ENCODE measurements at places on chromosomes 11 and 22.

DNA sequence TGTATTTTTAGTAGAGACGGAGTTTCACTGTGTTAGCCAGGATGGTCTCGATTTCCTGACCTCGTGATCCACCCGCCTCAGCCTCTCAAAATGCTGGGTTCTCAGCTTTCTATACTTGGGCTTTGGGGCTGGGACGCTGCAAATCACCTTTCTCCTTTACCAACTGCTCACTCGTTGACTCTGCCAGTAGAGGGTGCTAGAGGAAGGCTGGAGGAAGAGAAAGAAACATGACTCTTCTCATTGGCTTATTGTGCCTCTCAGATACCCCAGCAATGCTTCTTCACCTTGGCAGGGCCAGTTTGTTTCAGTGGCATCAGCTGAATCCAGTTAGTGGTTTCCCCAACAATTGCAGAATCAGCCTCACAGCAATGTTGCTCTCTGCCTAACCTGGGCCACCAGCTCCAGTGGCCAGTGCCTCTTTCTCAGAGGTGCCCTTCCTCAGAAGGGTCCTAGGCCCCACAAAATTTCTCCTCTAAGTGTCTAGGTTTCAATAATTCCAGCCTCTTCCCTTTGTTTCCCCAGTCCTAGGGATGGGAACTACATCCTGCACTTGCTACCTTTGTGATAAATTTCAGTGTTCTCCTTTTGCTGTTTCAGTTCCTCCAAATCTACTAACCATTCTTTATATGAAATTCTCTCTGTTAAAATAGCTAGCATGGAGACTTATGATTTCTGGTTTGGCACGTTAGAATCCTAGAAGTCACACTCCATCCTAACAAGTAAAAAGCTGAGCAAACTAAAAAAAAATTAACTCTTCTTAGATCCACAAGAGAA lies 71.5 kb upstream of the VSTM5 start:
- no peak for DNase-seq

GRCh38 chr22:39959640-39960447 lies at the start of gene TMA7B:
Gene TMA7B (plus strand): TSS chr22:39960397. CDS start chr22:39964375, 3,978 bp downstream.
- peak; percentile 41 for DNase-seq

DNA sequence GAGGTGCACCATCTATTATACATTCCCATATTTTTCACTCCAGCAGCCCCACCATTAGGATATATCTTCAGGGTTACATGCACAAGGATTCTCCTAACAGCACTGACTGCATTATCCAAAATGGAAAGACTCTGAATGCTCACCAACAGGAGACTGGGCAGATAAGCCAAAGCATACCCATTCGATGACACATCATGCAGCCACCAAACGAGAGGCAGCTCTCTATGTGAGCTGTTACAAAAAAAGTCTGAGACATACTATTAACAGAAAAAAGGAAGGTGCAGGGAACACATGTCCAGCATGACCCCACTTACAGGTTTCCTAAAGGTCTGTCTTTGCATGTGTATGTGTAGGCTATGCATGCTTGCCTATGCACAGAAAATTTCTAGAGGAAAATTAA lies 12.4 kb upstream of the SERPIND1 start:
- no peak for DNase-seq

DNA sequence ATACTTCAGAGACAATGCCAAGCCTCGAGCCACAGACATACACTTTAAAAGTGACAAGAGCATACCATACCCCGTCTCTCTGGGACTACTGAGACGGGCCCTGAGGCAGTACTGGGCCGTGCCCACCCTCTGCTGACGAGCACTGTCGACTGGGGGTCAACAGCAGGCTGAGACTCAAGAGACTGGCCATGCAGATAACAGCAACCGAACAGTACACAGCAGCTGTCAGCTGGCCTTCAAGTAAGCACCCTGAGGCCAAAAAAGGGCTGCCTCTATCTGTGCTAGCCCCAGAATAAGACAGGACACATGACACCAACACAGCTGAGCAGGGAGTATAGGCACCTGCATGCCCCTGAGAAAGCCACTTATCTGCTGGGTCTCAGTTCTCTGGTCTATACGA lies 18.9 kb upstream of the TMEM121B start:
- DNase-seq, result no peak

- DNase-seq, result no peak
Measured at GRCh38 chr11:113796663-113797259, 17.2 kb downstream of the CLDN25 start.

- DNase-seq, result no peak
Measured at GRCh38 chr11:113137713-113138529, 176.5 kb upstream of the TTC12 start.

Data from HS-5 (cell line).